ENCODE measurements at places on chromosomes 2 and 18.

- DNase-seq: no peak
These were observed 179.4 kb downstream of the INHBB start for GRCh38 chr2:120525056-120526046.

DNA sequence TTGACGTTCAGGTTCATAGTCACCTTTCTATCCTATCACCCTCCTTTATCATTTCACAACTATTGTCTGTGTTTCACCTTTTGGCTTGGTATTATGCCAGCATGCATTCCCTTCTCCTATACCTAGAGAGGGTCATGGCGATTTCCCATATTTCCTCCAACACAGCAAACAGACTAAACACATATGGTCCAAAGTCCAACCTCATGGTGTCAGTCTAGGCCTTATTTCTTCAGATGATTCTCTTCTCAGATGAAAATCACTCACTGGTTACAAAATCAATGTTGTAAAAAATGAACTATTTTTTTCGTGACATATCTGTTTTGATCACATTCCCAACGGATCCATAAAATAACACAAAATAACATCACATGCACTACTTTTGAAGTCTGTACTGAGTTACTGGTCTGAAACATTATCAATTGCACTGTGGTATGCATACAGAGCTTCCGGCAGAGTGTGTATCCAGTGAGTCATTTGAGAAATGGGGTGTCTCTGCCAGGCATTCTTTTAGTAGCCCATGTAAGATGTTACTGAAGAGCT lies 204.8 kb upstream of the GALNT5 start:
- DNase-seq: no peak

DNA sequence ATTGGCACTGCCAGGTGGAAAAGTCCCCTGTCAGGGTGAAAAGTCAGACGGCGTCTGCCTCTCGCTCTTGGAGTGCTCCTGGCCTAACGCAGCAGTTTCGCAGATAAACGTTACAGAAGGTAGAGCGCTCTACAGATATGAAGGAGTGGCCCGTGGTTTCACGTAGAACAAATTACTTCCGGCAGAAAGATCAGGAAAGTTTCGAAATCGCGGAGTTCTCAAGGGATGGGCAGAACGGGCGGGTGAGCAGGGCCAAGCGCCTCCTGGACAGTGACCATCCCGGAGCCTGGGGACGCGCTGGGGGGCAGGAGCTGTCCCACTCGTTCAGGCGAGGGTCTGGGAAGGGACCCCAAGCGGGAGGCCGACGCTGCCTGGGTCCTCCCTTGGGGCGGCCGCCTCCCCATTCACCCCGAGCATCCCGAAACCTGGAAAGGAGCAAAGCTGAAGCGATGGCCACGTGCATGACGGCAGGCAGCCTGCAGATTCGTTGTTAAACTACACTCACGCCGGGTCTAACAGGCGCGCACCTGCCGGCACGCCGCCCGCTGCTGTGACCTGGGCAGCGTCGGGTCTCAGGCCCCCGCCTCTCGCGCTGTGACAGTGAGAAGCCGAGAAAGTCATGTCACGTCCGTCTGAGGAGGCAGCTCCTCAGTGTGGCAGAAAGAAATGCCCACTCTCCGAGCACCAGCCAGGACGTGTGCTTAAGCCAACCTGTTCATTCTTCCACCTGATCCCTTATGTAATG lies 122.9 kb upstream of the SALL3 start:
- no peak for DNase-seq

- DNase-seq: no peak
These were observed 413.8 kb upstream of the SLC14A2 start for GRCh38 chr18:45201489-45201888.

DNA sequence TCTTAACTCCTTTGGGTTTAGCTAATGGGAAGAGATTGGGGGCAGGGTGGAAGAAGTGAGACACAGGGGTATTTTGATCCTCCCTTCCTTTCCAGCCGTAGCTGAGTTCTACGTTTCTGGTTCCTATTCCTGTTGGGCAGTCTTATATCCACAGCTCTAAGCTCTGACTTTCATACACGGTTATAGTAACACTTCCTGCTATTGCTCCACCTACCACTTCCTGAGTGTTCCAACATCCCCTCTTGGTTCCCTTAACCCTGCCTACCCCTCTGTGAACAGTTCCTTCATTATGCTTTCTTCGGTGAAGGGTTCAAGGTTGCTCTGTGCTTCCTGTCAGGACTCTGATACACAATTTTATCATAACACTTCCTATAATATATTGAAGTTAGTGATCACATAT lies 205.1 kb downstream of the DNAH7 start:
- DNase-seq: no peak

DNA sequence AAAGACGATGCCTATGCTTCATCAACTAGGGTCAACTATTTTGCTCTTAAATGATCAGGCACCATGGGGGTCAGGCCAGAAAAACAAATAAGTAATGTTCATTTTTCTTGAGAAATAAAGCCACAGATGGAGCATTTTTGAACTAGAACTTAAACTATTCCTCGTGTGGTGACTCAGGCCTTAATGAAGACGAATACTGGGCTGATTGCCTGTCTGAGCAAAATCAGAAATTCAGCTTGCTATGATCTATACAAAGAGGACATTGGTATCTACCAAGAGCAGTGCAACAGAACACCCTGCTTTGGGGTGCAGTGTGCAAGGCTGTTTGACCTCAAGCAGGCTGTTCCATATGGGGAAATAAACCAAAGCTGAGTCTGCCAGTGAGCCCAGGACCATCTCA lies 176.0 kb downstream of the NRP2 start:
- DNase-seq: no peak

- DNase-seq: no peak
These were observed 300.4 kb upstream of the NT5C1B start for GRCh38 chr2:18889565-18890332.

DNA sequence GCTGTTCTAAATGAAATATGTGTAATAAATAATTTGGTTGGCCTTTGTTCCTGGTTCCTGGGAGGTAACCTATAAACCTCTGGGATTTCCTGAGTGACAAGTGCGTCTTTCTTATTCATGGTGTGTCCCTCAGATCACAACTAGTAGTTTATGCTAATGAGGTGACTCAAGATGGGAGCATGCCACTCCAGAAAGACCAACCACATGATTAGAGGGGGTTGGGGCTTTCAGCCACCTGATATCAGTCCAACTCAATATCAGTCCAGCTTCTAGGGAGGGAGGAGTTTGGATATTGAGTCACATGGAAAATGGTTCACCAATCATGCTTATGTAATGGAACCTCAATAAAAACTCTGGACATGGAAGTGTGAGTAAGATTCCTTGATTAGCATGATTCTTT lies 96.6 kb downstream of the QPCT start:
- no peak for DNase-seq

GRCh38 chr18:60196836-60197606 lies 175.6 kb downstream of the MC4R start:
- DNase-seq: no peak

DNA sequence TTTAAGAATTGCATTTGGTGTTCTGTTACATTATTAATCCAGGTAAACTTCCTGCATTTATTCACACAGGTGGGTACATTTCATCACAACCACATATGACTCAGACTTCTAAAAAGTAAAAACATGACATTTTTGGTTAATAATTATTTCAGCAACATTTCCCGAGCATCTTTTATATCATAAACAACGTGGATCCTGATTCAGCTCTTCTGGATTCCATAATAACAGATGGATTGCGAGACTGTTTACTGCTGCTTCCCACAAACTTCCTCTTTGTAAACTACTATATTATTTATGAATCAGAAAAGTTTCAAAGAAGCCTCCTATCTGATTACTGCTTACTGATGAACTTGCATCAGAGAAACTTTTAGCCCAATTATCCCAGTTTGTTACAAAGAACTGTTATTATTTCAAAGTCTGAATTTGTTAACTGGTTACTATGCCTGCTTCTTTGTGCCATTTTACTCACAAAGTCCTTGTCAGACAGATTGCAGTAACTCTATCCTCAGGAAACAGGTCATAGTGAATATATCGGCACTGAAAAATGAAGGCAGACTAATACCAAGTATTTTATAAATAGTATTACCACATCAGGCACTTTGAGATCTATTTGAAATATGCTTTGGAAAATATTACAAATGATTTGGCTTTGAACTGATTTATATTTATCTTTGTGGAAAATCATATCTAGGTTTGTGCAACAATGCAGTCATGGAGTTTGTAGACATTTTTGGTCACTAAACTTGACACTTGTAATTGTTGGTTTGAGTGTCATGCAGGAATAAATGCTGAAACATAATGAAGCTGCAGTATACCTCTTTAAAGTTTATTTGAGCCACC lies 511.6 kb downstream of the PLCL1 start:
- no peak for DNase-seq

DNA sequence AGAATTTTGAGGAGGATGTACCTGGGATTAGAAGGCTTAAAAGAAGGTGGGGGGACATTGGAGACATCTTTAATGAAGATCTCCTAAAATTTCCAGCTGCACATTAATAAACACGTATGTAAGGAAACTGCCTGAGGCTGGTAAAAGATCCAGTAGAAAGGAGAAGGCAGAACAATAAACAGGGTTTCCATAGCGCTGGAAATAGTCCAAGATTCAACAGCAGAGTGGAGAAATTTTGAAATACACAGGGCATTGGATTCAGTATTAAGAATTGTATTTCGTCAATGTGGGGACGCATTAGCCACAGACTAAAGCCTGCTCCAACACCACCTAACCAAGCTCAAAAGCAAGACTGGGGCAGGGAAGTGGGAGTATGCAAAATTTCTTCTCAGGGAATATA lies 606.9 kb upstream of the NRXN1 start:
- no peak for DNase-seq

GRCh38 chr2:72128843-72129227 lies 18.8 kb downstream of the CYP26B1 start:
- no peak for DNase-seq
